ENCODE measurements at places on chromosomes 7 and 10.

GRCh38 chr10:133199992-133200611 is 29.9 kb upstream of the UTF1 start:
- no peak for DNase-seq

- no peak for DNase-seq
Measured at GRCh38 chr7:116273283-116273917, 63.1 kb downstream of the TES start.

- DNase-seq = no peak
Measured at GRCh38 chr7:111783854-111784253, 221.6 kb upstream of the IMMP2L start.

DNA sequence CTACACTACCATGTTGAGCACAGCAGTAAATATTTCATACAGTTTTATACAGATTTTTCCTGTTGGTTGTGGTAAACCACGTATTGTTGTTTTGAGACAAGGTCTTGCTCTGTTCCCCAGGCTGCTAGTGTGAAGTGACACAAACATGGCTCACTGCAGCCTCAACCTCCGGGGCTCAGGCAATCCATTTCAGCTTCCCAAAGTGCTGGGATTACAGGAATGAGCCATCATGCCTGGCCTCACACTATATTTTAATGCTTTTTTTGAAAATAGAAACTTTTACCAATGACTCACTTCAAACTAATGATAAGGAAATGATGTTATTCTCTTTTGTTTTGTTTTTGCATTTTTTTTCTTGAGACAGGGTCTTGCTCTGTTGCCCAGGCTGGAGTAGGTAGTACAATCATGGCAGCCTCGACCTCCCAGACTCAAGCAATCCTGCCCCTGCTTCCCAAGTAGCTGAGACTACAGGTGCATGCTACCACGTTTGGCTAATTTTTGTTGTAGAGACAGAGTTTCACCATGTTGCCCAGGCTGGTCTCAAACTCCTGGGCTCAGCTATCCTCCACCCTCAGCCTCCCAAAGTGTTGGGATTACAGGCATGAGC is 210.6 kb downstream of the TPST1 start:
- DNase-seq = no peak

DNA sequence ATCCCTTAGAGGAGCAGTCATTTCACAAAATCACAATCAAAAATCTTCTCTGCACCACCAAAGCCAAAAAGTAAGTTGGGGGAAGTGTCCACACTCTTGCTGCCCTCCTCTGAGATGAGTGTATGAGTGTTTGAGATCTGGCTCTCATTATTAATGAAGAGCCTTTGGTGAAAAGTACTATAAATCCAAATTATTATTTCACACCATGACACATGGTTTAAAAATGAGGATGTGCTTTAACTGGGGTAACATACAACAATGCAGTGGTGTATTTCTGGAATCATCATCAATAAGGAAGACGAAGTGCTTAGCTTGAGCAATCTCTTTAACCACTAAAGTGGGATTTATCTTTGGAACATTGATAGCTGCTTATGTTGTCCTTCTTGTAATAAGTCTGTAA is 114.2 kb upstream of the ADAM12 start:
- no peak for DNase-seq

GRCh38 chr7:2750004-2750407 is 62.0 kb downstream of the AMZ1 start:
- DNase-seq = no peak

GRCh38 chr10:96090463-96090800 is 39.7 kb upstream of the ZNF518A start:
- DNase-seq = peak; percentile 21

DNA sequence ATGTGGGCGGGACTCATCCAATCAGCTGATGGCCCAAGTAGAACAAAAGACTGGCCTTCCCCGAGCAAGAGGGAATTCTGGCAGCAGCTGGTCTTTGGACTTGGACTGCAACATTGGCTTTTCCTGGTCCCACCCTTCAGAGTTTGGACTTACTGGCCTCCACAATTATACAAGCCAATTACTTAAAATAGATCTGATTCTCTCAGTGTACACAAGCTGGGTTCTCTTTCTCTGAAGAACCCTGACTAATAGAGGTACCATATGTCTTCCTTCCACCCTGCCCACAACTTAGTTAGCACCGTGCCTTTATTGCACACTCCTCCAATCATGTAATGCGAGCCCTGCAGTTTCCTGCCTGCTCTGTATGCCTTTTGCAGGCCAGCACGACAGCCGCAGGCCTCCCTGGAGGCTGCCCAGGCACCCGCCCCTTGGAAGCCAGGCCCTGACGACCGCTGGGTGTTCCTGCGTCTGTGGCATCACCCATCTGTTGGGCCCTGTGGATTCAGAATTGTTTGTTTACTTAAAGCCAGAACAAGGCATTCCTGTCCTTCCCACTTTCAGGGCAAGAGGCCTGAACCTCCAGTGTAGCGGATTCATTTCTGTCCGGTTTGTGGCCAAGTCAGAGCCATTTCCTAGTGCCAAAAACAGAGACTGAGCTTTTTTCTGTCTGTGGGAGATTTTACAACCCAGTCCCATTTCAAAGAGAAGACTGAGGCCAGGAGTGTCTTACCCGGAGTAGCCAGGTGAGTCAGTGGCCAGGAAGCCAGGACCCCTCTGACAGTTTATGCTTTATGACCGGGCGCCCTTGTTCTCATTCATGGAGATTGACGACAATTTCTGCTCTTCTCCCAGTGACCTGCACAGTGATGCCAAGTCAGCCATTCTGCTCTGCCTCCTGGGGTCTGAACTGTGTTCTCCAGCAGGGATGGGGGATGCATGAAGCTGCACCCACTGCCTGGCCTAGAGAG is 968 bp upstream of the INMT start:
- no peak for DNase-seq

DNA sequence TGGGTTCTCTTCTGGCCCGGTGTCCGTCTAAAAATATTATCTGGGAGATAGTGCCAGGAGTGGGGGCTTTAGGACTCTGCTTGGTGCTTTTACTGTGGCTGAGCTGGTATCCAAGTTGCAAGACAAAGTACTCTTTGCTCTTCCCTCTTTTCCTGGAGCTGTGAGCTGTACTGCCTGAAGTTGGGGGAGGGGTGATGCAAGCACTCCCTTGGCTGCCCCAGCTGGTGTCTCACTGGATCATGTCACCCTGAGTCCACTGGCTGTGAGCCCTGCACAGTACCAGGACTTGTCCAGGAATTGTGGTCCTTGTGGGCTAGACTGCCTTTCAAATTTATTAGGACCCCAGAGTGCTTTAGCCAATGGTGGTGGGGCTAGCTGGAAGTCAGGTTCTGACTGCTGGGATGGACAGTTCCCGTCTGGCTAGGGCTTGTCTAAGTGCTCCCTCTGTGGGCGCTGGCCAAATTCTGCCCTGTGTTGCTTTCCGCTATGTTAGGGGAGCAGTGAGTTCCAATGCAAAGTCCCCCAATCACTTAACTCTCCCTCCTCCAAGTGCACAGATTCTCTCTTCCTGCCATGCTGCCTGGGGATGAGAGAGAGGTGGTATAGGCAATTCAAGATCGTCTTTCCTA is 13.1 kb downstream of the CC2D2B start:
- DNase-seq = no peak

- no peak for DNase-seq
Measured at GRCh38 chr7:19815546-19815945, 42.1 kb upstream of the TMEM196 start.

DNA sequence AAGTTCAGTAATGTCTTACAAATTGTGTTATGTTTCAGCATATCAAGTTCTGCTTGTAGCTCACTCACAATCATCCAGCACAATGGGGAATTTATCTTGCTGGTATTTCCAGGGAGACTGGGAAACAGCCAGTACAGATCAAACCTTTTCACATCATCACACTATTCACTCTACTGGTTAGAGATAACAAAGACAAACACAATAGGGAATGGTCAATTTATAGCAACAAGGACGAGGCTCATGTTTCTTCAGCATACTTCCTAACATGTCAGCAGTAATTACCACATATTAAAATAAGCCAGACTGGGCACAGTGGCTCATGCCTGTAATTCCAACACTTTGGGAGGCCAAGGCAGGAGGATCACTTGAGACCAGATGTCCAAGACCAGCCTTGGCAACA is 38.3 kb downstream of the TOMM7 start:
- DNase-seq = no peak

DNA sequence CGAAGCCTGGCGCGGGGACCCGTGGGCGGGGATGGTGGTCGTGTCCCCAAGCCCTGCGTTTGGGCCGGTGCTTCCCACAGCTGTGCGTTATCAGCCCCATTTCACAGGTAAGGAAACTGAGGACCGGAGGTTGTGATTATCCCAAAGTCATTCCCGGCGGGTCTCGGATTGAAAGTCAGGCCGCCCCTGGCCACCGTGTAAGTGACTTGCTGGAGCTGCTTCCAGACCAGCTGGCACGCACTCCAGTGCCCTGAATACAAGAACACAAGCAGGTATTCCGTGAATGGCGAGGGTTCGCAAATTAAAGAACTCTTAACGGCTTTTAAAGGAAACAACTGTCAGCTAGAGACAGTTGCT is 675 bp upstream of the ATE1 start:
- no peak for DNase-seq

Measured in stimulated activated CD4-positive, alpha-beta T cell treated with anti-CD3 and anti-CD28 coated beads, Interleukin-2, amount 100 ng/mL, for 24 hours (primary cell).